ENCODE measurements at places on chromosomes 6 and 20. TPM values are rescaled to one million over a fixed set of nuclear protein-coding genes. Genes with fewer than 3 reads are reported as not detected.

GRCh38 chr6:133895573-133896343 lies 6.8 kb downstream of the TCF21 start:
- ATAC-seq, result peak; percentile 46

DNA sequence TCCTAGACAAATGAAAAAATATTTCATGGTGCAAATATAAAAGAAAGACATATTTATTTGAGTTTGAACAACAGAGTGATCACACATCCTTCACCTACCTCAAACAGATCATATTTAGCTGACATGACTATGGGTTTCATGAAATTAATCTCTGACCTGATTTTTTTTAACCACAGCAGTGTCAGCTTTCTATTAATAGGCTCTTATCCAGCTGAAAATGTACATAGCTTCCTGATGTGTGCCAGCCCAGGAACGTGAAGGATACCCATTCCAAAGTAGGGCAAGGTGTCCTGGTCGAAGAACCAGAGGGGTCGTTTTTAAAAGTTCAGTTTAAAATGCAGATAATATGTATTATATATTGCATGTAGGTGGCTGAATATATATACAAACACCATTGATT lies 19.8 kb downstream of the TRDN start:
- ATAC-seq, result no peak

- ATAC-seq, result no peak
Observed at GRCh38 chr6:24064106-24064505, 61.9 kb upstream of the NRSN1 start.

Gene ME1
- 33.3 TPM for total RNA-seq

- no peak for ATAC-seq
Observed at GRCh38 chr20:11091511-11091910, 417.7 kb upstream of the JAG1 start.

Gene TENT5A
- total RNA-seq, result 13.9 TPM

GRCh38 chr20:32625996-32626395 lies 40.9 kb upstream of the NOL4L start:
- no peak for ATAC-seq

DNA sequence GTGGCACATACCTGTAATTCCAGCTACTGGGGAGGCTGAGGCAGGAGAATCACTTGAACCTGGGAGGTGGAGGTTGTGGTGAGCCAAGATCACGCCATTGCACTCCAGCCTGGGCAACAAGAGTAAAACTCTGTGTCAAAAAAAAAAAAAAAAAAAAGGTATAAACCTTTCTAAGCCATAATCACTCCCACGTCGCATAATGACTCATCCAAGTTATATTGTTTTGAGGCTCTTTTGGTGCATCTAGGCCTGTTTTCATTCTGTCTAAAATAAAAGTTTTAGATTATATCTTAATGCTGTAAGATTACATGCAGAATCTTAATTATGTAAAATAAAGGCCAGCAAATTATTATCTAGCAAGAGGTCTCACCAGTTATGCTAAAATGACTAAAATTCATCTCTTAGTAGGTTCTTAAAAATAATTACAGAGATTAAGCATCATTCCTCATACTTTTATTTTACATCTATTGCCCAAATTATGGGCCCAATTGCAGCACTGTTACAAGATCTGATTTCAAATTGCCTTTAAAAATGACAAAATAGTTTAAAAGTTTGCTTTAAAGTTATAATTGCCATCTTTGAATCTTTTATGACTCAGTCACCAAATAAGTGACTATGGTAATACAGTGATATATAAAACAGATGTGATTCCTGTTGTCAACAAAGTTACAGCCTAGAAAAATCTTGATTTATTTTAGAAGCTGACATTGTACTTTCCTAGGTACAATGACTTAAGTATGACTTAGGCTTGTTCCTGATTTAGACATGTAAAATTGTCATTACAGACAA lies 10.4 kb upstream of the SUMO4 start:
- ATAC-seq, result no peak

Gene GABRR1
- not detected for total RNA-seq

DNA sequence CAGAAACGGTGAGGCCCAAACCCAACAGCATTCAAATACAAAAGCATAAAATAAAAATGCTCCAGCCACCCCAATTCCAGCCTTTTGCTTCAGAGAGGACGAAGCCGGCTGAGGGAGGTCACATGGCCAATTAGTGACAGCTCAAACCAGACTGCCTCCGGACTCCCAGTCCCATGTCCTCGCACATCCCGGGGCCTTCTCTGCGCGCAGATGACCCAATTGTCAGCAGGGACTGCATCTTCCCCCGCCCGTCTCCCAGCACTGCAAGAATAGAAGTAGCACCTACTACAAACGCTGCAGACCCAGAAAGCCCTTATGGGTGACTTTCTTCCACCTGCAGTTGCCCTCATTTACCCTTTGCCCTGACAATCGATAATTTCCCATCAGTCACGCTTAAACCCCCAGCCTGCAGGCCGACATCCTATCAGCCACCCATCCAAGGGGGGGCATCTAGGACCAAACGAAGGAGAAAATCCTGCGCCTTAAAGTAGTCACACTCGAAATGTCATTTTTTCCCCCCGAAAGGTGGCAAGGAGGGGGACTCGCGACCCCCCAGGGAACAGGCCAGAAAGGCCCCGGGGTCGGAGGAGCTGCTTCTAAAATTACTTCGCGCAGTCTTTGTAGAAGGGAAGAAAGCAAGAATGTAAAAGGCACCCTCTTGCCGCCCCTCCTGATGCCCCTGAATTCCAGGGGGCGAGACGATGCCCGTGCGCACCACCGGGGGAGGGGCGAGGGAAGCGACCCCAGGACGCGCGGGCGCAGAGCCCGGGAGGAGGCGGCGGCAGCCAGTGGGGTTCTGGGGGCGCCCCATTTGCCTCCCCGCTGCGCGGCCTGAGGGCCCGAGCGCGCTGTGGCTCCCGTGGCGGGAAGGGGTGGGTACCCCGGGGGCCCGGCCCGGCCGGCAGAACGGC lies 792 bp downstream of the SLC23A2 start:
- peak; percentile 53 for ATAC-seq

Gene SCUBE3
- 1.4 TPM for total RNA-seq

DNA sequence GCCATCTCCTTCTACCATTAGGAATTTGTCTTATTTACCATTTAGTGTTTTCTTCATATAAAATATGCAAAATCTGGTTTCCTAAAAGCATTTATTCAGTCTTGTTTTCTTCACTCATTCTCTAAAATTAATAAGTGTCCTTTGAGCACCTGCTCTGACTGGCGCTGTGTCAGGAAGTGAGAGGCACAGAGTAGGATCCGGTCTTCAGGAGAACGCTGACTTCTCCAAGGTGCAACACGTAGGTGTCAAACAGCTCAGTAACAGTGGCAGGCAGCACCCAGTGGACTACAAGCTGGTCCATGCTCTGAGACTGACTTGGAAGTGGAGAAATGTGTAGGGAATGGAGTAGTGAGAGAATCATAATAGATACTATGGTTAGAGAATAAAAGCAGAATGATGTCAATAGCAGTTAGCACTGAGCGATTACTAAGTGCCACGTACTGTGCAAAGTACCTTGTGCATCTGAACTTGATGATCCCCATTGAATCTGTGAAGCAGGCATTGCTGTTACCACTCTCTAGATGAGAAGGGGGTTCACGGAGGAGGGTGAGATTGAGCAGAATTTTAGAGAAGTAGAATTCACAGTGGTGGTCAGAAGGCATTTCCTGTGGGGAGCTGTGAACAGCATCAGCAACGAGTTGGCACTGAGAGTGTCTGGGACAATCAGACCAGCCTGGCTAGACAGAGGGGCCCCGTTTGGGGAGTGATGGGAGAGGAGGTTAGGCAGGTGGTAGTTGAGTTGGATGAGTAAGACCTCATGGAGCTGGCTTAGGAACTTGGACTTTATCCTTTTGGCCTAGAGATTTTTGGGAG lies 569.8 kb downstream of the QKI start:
- no peak for ATAC-seq

GRCh38 chr6:145214570-145214969 lies 520.8 kb downstream of the EPM2A start:
- ATAC-seq, result no peak

DNA sequence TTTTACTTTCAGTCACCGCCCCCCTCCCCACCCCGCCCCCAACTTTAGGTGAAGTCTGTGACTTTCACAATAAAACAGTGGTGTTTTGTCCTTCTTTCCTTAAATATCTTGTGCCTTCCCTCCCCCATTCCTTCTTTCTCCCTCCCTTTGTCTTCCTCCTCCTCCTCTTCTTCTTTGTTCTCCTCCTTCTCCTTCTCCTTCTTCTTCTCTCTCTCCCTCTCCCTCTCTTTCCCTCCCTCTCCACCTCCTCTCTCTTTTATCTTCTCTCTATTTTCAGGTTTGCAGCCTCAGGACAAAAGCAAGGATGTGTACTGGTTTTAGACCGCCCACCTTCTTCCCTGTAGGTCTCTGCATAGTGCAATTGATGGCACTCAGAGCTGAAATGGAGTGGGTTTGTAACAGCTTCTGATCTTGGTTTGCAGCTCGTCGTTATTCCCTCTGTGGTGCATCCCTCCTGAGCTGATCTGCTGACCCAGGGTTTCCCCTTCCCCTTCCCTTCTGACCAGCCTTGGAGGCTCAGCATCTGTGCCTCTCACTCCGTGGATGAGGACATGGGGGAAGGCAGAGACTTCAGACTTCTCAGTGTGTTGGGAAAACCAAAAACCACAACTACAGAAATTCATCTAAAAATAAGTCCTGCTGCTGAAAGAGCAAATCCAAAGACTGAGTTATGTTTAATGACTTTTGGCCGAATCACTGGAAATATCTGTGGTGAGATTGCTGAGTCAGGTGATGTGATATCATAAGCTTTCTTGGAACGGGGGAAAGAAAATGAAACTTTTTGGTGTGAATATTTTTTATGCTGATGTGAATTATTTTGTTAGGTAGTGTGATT lies 6.9 kb downstream of the VGLL2 start:
- no peak for ATAC-seq

- ATAC-seq, result no peak
Observed at GRCh38 chr6:89555031-89555430, 83.5 kb downstream of the LYRM2 start.

Gene BPIFB1
- 0.58 TPM for total RNA-seq

- ATAC-seq, result no peak
Observed at GRCh38 chr6:19866985-19867627, 29.9 kb downstream of the ID4 start.

Gene APOBEC2
- 0.62 TPM for total RNA-seq

DNA sequence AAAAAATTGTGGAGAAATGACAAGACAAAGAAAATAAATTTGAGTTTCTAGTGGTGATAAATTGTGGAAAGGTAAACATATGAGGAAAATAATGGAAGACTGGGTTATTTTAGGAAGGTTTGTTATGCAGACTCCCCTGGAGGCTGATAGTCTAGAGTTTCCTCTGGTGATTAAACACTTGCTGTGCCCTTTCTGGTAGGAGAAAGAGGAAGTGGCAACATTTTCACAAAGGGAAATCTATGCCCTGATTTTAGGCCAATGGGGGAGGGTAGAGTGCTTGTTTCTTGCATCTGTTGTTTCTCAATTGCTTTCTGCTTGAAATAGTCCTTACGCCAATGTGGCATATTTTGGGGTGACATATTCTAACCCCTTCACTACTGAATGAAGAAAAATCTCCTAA lies 129.1 kb upstream of the DOK5 start:
- ATAC-seq, result no peak

Gene UQCC2
- total RNA-seq, result 25.3 TPM

- ATAC-seq, result no peak
Observed at GRCh38 chr6:14924126-14925024, 321.5 kb upstream of the JARID2 start.

Gene HAO1
- not detected for total RNA-seq

DNA sequence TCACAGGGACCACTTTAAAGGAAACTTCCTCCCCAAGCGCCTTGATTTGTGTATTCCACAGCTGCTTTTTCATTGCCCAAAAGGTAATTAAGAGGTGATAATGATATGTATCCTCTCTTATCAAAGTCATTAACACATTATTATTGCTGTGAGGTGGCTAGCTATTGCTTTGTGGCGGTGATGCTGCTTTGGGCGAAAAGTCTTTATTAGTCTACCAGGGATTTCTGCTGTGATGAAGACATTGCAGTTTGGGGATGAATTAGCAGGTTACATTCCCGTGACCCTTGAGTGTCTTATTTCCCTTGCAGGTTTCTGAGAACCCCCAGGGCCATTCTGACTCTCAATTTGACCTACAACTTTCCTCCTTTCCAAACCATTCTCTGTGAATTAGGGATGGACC lies 143.4 kb upstream of the SOX4 start:
- no peak for ATAC-seq

DNA sequence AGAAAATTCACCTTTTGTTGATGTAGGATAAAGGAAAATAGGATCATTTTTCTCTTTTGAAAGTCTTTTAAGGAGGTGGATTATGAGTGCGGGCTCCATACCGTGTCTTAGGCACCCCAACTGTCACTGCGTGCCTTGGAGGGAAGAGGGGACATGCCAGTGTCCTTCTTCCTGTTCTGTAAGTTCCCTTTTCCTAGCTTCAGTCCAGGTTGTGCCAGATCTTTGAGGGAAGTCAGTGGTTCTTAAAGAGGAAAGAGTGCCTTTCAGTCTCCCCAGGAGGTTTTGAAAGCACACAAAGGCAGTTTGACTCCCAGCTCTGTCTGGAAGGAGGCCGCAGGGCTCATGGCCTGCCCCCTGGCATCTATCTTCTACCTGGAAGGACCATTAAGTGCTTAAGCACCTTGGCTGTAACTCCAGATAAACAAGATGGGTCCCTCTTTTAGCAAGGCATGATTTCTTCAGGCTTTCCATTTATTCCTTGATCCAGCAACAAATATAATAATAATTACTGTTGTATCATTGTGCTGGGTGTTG lies 13.0 kb downstream of the EFCAB8 start:
- no peak for ATAC-seq

- ATAC-seq, result no peak
Observed at GRCh38 chr6:116866281-116866871, 10.7 kb upstream of the RFX6 start.

DNA sequence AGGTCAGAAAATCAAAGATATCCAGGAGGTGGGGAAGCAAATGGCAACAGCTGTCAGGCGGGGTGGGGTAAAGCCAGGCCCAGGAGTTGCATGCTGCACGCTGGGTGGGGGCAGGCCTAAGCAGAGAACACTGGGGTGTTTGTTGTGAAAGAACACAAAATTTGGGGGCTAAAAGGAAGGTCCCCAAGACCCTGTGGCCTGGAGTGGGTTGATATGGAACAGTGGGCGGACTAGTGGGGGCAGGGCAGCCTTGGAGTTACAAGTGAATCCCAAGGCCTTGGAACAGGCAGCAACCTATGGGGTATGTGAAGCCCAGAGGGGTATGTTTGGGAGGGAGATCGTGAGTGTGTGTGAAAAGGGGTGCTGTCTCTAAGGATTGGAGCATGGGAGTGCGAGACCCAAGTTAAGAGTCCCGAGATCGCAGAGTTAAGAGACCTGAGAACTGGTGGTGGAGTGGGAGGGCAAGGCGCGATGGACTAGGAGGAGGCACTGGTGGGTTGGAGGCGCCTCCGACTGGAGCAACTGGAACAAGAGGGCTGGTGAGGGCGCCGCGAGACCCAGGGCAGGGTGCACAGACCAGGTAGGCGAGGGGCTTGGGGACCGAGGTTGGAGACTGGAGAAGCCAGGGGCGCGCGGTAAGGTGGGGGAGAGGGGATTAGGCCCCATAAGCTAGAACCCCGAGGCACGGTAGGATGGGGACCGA lies 658 bp downstream of the CUL7 start:
- peak; percentile 7 for ATAC-seq

Data from gastroesophageal sphincter (tissue), 4 donors.